CD8-positive, alpha-beta T cell (primary cell): ENCODE measurements at places on chromosomes 12 and 14.

DNA sequence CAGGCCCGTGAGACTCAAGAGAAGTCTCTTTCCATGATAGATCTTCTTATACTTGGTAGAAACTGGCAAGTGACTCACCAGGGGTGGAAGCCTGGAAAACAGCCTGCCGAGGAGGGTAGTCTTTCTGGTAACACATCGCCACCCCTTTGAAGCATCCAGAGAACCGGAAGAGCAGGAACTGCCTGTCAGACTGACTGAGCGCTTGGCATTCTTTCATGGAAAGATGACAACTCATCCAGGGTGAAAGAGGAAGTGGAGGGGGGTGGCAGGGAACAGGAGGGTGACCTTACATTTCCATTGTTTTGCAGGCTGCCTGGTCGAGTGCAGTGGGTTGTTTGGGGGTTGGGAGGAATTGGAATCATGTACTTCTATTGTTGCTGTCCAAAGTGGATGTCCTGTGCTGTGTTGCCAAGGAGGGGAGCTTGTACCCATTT lies 34.5 kb downstream of the PRKCH start:
- DNase-seq, result peak; percentile 37

DNA sequence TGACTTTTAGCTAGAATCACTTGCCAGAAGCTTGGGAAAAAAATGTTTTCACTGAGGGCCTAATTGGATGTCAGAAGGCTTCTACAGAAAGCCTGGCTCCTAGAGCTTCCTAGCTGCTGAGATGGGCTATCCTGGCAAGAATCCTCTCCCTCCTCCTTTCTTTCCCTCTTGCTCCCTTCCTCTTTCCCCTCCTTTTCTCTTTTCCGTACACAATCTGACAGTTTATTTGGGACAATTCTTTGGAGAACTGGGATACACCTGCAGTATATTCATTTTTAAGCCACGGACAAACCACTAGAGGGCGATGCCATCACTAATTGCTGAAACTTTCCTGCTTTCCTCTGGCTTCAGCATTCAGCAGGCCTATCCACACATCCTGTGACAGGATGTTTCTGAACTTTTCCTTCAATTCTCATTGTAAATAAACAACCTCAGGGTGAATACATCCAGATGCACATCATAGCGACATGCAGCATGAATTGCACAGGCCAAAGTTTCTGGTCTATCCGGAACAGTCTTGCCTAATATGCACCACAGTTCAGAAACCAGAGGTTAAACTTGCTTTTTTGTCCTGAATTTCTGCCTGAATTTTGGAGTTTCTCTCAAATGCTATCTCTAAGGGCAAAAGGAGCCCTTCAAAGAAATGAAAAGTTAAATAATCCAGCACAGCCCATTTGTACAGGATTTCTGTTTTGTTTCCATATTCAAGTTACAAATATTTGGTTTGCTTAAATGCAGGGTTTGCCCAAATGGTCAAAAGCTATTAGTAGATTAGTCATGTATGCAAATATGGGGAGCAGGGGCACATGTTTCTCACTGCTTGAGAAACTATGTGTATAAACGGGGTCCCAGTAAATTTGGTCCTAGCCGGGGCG lies 142.8 kb downstream of the PAWR start:
- peak; percentile 7 for DNase-seq

DNA sequence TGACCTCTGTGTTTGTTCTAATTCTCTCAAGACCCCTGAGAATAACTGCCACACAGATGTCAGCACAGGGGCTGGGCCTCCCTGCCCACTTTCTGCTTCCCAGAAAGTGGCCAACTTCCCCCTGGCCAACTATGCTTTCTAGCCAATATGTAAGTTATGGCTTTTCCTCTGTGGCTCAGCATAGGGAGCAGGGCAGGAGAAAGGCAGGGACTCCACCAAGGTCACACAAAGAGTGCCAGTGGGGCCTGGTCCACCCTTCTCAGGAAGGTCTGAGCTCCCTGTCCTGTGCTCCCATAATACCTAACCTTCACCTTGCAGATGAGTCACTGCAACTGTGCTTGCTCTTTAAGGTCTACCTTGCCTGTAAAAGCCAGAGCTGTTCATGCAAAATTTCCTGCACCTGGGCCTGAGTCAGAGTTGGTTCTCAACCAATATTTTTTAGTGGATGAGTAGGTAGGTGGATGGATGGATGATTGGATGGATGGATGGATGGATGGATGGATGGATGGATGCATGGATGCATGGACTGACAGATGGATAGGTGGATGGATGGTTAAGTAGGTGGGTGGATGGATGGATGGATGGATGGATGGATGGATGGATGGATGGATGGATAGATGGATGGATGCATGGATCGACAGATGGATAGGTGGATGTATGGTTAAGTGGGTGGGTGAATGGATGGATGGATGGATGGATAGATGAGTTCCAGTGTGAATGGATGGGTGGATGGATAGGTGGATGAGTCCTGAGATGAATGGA lies 64.2 kb downstream of the DIO3 start:
- no peak for DNase-seq

GRCh38 chr12:28442101-28442500 lies 251.8 kb downstream of the CCDC91 start:
- DNase-seq, result no peak

- no peak for DNase-seq
Observed at GRCh38 chr12:102812344-102812743, 104.7 kb downstream of the PAH start.

GRCh38 chr12:28879379-28879778 lies 269.7 kb upstream of the FAR2 start:
- no peak for DNase-seq

GRCh38 chr14:79229383-79229909 lies 981.9 kb downstream of the DIO2 start:
- DNase-seq, result no peak

GRCh38 chr12:128573907-128574306 lies 249.9 kb downstream of the SLC15A4 start:
- no peak for DNase-seq

- no peak for DNase-seq
Observed at GRCh38 chr14:57578801-57579200, 85.1 kb upstream of the CCDC198 start.

DNA sequence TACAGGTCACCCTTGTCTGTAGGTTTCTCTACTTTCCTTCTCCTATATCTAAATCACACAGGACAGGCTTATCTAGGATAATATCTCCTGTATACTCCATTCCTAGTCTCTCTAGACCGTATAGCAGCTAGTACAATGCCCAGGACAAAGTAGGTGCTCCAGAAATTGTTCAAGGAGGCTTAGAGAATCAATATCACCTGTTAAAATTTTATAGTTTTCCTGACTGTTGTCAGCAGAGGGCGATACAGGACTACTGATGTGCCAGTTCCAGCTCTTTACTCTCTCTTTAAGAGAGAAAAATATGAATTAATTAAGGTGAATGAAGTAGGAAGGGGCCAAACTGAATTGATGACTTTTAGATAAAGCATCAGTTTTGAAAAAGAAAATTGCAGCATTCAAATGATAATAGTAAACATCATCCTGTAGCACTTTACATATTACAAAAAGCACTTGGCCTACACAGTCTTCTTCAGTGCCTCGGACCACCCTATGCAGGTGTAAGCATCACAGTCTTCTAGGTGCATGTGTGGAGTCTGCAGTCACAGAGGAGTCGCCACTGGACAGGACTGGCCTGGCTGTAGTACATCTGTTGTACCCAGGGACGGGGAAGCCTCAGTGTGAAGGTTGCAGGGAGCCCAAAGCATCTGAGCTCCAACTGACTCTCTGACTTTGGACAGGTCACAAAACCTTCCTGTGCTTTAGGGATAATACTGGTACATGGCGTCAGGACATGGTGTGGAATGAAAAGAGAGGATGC lies 61.9 kb upstream of the MAX start:
- DNase-seq, result peak; percentile 18

- peak; percentile 93 for DNase-seq
Observed at GRCh38 chr12:122078141-122079032, at the start of gene MLXIP. TSS of gene MLXIP (plus strand) at chr12:122078756. CDS start at chr12:122078854, 98 bp downstream.

- no peak for DNase-seq
Observed at GRCh38 chr14:31659278-31659677, 98.1 kb downstream of the NUBPL start.

GRCh38 chr14:100448376-100448775 lies 125.2 kb downstream of the SLC25A47 start:
- no peak for DNase-seq

- DNase-seq, result no peak
Observed at GRCh38 chr14:66135831-66136230, 350.3 kb upstream of the CCDC196 start.

- DNase-seq, result peak; percentile 90
Observed at GRCh38 chr12:47963340-47964040, at the start of gene TMEM106C. TSS of gene TMEM106C (plus strand) at chr12:47963596. CDS start at chr12:47964237, 641 bp downstream.

DNA sequence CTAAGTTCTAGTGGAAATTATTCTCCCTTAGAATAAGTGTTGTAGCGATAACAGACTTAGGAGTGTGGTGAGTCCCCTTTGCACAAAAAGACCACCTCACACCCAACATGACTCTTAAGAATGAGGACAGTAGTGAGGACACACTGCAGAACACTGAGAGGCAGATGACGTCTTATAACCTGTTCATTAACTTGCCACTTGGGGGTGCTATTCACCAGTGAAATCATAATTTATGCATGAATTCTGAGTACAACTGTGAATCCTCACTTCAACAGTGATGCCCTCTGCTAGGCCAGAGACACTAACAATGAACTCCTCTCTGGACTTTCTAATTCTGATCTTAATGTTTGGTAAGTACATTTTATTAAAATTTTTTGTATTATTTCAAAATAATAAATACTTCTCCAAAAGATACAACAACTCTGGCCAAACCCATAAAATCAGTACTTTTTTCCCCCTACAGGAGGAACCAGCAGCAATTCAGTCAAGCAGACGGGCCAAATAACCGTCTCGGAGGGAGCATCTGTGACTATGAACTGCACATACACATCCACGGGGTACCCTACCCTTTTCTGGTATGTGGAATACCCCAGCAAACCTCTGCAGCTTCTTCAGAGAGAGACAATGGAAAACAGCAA lies 274.7 kb downstream of the DAD1 start:
- DNase-seq, result no peak
